ENCODE measurements at places on chromosomes 6 and 20. TPM values are rescaled to one million over a fixed set of nuclear protein-coding genes. Genes with fewer than 3 reads are reported as not detected.

DNA sequence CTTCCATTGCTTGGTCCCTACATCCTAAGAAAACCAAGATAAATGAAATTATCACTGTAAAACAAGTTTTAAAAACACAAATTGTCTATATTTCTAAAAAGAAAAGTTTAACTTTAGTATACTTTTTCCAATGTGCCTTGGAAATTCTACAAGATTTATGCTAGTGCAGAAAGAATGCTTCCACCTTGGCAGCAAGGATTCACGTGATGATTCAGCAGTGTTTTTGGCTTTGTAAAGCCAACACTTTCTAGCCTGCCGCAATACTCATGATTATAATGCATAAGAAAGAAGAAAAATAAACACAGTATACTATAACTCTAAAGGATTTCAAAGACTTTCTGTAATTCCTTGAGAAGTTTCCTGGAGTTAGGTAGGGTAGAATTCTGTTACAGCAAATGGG, 442.7 kb downstream of the TENT5A start:
- DNase-seq, result no peak

GRCh38 chr6:40342723-40343122, 244.4 kb downstream of the LRFN2 start:
- no peak for DNase-seq

GRCh38 chr6:137646484-137646883, 152.3 kb upstream of the OLIG3 start:
- no peak for DNase-seq

The SSTR4 gene
- total RNA-seq, result not detected
